ENCODE measurements at places on chromosomes 11 and 22.

DNA sequence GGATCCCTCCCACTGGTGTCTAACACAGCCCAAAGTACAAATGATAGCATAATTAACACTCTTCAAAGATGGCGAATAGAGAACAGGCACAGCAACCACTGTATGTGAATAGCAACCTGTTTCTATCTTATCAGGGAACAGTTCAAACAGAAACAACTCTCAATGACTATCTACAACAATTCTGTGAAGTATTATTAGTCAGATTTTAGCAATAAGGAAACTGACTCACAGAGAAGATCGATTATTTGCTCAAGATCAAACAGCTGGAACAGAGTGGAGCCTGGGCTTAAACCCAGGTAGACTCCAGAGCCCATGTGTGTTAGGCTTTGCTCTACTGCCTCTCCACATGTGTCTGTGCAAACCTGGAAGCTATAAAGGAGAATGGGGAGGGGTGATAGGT lies 88.7 kb downstream of the C11orf58 start:
- DNase-seq = no peak

DNA sequence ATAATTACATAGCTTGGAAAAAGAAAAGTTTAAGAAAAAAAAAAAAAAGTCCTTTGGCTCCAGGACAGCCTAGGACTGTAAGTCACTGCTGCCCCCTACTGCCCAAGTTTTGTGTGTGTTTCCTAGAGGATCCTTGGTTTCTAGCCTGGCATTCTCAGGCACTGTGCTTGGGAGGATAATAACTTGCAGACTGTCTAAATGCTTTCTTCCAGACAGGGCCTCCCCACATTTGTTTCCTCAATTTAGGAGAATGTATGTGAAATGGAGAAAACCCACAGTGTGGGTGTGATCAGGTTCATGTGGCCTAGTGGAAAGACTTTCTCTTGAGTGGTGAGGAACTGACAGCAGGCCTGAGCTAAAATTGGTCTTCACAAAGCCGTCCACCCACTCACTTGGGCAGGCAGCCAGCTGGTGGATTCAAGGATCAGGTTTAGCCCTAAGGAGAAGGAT lies 191.0 kb downstream of the NAV2 start:
- no peak for DNase-seq

GRCh38 chr11:29448246-29448877 lies 568.5 kb downstream of the KCNA4 start:
- DNase-seq = no peak

DNA sequence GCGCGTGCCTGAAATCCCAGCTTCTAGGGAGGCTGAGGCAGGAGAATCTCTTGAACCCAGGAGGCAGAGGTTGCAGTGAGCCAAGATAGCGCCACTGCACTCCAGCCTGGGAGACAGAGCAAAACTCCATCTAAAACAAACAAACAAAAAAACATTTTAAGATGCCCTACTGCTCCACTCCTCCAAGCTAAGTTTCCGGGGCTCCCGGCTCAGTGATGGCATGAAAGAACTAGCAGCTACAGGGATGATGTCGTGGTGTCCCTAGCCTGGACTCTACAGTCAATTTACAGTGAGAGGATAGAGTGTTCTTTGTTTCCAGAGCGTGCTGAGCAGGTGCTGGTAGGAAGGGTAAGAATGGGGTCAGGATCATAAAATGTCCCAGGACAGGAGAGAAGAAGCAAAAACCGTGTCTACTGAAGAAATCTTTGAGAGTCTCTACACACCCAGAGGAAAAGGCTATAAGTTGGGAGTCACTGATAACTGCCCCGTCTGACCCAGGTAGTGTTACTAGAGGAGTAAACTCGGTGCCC lies 1.2 kb upstream of the ZBTB3 start:
- no peak for DNase-seq

GRCh38 chr11:12811861-12812260 lies 137.6 kb downstream of the TEAD1 start:
- no peak for DNase-seq

GRCh38 chr11:112566124-112566523 lies 305.5 kb upstream of the PLET1 start:
- DNase-seq = no peak

- DNase-seq = no peak
These were observed 21.3 kb downstream of the TBC1D22A start for GRCh38 chr22:46783721-46784120.

- no peak for DNase-seq
These were observed 362.0 kb downstream of the TBC1D22A start for GRCh38 chr22:47124451-47124881.

GRCh38 chr22:44491269-44492035 lies 6.6 kb downstream of the RTL6 start:
- no peak for DNase-seq

GRCh38 chr22:18970948-18971315 lies 34.8 kb upstream of the PRODH start:
- no peak for DNase-seq

DNA sequence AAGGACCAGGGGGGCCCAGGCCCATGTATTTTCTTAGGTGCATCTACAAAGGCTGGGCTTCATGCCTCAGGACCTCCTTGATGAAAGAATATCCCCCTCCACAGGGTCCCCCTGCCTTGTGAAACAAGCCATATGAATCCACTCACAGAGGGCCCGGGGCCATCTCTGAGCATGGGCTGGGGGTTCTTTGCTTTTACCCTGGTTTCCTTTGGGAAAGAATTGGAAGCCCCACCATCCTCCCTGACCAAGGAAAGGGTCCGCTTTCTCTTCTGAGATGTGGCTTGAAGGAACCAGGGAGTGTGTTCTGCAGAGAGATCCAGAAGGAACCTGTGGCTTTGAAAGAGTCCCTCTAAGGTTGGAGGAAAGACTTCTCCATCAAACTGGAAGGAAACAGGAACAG lies 9.2 kb upstream of the ANO1 start:
- DNase-seq = no peak

DNA sequence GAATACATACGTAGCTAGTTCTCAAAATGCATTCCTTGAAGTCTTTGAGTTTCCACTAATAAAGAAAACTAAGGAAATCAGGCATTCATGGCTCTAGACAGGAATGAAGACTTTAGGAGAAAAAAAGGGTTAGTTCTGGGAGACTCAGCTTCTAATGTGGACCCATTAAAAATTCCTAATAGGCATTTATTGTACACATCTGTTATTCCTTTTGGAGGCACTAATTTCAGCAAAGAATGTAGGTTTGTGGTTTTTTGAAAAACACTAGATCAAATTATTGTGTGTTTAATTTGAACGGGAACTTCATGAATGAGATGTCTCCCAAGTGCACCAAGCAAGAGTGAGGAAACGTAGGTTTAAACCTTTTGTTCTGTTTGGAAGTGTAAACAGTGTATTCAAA lies 42.7 kb downstream of the PARVA start:
- DNase-seq = no peak

- no peak for DNase-seq
These were observed 3.2 kb upstream of the CCDC15 start for GRCh38 chr11:124950601-124951330.

DNA sequence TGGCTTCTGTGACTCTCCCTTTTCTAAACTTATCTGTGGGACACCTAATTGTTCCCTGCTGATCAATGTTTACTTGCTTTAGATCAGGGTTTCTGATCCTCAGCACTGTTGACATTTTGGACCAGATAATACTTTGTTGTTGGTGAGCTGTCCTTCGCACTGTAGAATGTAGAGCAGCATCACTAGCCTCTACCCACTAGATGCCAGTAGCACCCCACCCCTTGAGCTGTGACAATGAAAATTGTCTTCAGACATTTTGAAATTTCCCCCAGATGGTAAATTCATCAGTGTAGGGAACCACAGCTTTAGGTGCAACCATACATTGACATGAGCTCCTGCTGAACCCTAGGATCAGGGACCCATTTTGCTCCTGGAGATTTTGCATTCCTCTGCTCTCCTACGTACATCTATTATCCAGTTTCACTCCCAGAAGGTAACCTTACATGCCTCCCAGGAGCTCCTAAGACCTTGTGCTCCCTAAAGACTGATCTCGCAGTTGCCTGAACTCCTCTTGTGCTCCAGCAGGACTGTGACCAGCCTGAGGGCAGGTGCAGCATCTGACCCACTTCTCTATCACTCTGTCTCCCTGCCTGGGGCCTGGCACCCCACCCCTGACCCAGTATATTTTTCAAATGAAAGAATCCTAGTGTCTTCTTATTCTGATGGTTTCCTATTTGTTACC lies 107.8 kb downstream of the FAR1 start:
- no peak for DNase-seq

DNA sequence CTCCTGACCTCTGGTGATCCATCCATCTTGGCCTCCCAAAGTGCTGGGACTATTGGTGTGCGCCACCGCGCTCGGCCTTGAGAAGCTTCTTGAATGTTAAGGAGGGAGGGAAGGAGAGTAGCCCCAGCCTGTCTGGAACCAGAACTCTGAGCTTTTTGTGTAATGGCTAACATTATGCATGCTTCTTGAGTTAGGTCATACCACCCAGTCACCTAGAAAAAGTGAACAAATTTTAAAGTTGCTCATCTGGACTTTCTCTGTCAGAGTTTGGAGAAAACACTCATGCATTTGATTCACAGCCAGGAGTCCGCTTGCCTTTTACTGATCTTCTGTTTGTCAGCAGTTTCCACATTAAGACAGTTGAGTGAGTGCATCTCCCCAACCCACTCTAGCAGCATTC lies 82.1 kb downstream of the PPP6R3 start:
- DNase-seq = no peak

DNA sequence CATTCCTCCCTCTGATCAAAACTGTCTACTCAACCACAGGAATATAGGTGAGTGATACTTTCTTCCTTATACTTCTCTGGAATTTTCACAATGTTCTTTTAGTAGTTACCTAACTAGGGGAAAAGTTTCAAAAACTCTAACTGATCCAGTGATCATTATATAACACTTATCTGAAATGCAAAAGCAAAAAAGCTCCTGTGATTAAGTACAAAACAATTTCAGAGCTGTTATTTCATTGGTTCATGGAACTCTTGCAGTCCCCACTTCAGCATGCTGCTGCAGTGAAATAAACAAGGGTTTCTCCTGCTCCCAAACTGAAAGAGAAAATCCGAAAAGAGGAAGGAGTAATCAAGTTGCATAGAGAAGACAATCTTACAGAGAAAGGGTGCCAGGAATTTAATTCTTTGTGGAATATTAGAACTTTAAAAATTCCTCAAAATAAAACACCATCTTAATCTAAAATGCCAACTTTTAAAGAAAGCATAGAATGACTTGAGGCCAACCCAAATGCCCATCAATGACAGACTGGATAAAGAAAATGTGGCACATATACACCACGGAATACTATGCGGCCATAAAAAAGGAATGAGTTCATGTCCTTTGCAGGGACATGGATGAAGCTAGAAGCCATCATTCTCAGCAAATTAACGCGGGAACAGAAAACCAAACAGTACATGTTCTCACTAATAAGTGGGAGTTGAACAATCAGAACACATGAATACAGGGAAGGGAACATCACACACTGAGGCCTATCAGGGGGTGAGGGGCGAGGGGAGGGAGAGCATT lies 20.3 kb downstream of the PPP2R1B start:
- DNase-seq = no peak

DNA sequence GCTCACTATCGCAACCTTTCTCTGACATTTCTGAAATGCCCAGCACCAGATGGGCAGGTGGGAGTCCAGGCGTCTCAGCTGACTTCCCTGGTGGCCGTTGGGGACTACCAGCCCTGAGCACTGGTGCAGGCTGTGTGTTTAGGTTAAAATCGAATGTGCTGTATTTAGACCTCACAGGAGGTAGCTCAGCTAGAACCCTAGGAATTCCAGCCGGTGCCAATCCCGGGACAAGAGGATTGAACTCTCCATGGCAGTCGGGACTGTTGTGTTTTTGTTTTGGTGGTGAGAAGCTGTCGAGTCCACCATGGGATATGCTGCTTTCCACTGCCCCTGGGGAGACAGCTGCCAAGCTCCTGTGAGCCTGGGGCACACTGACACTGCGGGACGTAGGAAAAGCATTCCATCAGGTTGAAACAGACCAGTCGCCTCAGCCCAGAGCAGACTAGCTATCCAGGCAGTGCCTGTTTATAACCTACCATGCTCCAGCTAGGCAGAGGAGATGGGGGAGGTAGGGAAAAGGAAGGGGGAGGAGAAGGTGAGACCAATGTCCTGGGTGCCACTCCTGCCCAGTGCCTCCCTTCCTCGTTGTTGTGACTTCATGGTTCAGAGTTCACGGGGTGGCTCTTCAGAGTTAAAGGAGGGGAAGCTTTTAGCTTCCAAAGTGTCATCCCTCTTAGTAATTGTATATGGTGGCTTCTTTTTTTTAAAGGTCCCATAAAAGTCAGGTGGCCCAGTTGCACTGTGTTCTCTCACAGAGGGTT lies 53.0 kb downstream of the MICAL2 start:
- DNase-seq = no peak

- no peak for DNase-seq
These were observed 25.5 kb upstream of the GNB1L start for GRCh38 chr22:19879992-19880785.

GRCh38 chr11:130037881-130038585 lies 31.7 kb upstream of the APLP2 start:
- DNase-seq = no peak

GRCh38 chr22:20292108-20292507 lies 24.0 kb upstream of the RTN4R start:
- DNase-seq = no peak

DNA sequence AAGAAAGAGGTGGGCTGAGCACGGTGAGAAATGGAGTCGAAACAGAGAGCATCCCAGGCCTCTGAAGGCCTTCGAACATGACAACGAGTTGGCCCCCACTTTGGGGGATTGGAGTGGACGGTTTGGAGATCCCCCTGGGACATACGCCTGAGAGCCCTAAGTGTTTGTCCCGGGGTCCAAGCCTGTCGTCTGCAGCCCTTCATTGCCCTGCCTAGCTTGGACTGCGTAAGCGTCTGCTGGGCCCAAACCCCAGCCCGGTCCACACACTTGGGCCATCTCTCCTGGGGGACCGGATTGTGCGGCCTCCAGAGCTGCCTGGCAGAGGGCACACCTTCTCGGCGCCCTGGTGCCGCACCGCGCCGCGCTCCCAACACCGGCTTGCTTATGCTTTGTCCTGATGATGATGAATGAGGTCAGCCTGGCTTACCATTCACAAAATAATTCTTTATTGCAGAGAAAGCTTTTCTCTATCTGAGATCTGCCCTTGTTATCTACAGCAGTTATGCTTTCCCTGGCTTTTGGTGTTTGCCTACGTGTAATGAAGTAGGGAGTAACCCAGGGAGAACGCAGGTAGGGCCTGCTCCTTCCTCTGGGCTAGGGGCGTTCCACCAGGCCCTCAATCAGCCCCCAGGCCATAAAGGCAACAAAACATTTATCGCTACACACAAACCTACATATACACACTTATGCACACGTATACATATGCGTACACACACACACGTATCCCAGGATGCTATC lies 85.9 kb upstream of the PPARA start:
- no peak for DNase-seq

DNA sequence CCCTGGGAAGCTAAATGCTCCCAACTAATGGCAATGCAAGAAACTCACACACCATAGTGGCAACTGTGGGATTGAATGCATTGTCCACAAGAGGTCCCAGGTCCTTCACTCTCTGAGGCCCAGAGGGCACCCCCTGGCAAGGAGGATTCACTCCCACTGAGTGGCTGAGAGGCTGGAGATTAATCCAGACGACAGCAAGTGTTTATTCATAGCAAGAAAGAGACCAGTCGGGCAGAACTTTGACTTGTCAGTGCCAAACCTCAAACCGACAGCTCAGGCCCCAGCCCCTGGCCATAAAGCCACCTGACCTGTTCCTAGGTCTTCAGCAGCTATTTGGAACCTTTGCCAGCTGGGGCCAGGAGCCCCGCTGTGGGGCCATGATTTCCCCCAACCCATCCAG lies 54.5 kb upstream of the MPEG1 start:
- DNase-seq = no peak

GRCh38 chr22:19579880-19580279 lies 55.7 kb upstream of the CLDN5 start:
- DNase-seq = no peak
